Epithelial cell of alveolus of lung (primary cell): ENCODE measurements at places on chromosomes 3 and 15. TPM values are rescaled to one million over a fixed set of nuclear protein-coding genes. Genes with fewer than 3 reads are reported as not detected.

Gene PROS1
- total RNA-seq: 12.5 and 31.2 TPM in 2 replicates

Gene CERS3
- not detected in 2 replicates for total RNA-seq

Gene GPR149
- total RNA-seq: not detected in 2 replicates

Gene CCDC54
- not detected in 2 replicates for total RNA-seq

Gene SEMA3G
- total RNA-seq: 0.13 and 0.40 TPM in 2 replicates

Gene DPP8
- 25.3 and 25.6 TPM in 2 replicates for total RNA-seq

Gene PLA2G4D
- total RNA-seq: not detected in 2 replicates

Gene CAPN7
- 16.9 and 24.8 TPM in 2 replicates for total RNA-seq

Gene MGLL
- 8.5 and 54.0 TPM in 2 replicates for total RNA-seq

Gene ACP3
- 2.6 and 3.9 TPM in 2 replicates for total RNA-seq

Gene GABRR3
- not detected in 2 replicates for total RNA-seq

Gene C15orf62
- total RNA-seq: not detected in 2 replicates

Gene UACA
- 17.3 and 56.5 TPM in 2 replicates for total RNA-seq

Gene CHRD
- 0.52 and 18.3 TPM in 2 replicates for total RNA-seq

Gene HHATL
- total RNA-seq: not detected in 2 replicates

Gene THSD4
- total RNA-seq: 2.6 and 69.8 TPM in 2 replicates

Gene CCR3
- not detected in 2 replicates for total RNA-seq

Gene CPNE9
- not detected in 2 replicates for total RNA-seq

Gene PP2D1
- total RNA-seq: not detected in 2 replicates

Gene P2RY1
- 1.4 and 8.8 TPM in 2 replicates for total RNA-seq

Gene HRG
- not detected in 2 replicates for total RNA-seq

Gene MINAR1
- total RNA-seq: 1.2 and 3.2 TPM in 2 replicates

Gene BTBD1
- total RNA-seq: 70.6 and 75.0 TPM in 2 replicates

Gene TGM5
- not detected in 2 replicates for total RNA-seq

Gene SLC28A2
- not detected in 2 replicates for total RNA-seq

Gene MEIS2
- 9.6 and 30.7 TPM in 2 replicates for total RNA-seq
